Ureter (tissue), 1 donor: ENCODE measurements at places on chromosomes 16 and 17. TPM values are rescaled to one million over a fixed set of nuclear protein-coding genes. Genes with fewer than 3 reads are reported as not detected.
A peak's percentile ranks its signal among the peaks of the same experiment; 100 is the strongest.

DNA sequence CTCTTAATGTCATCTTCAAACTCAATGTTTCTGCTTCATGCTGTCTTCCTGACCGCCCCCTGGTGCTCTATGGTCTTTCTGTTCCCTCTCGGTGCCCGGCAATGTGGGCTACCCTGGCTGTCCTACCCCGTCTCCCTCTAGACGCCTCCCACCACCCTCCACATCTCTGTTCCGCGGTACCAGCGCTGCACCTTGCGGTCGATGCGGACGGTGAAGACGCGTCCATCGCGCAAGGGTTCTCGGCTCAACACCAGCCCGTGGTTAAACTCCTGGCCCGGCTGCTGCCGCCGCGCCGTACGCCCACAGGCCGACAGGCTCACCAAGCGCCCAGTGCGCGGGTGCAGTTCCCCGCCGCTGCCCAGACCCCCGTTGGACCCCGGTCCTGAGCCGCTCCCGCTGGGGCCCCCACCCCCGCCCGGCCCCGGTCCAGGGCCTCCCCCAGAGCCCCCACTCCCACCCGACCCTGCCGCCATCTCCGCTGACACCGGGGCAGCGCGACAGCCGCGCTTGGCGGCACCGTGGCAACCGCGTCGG lies at the start of gene NEURL4:
Gene NEURL4 (minus strand): TSS at position 496 of the 534 bp plus-strand sequence. CDS start 23 bp downstream, at position 473.
- DNase-seq, result no peak

DNA sequence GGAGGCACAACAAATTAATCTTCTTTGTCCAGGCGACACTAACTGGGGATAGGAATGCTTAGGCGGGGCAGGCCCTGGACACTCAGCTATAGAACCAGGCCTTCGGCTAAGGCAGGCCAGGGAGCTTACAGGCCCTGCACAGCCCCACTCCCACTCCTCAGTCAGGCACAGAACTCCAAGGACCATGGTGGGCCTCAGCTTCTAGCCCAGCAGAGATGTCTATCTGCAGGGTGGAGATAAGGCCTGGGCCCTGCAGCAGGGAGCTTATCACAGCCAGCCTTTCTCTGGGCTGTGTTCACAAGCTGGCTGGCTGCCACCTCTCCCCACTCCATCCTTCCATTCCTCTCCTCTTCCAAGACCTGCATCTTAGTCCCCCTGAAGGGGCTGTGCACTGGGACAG lies 68.1 kb downstream of the TMEM132E start:
- DNase-seq, result no peak

GRCh38 chr17:78166416-78166815 lies 2.0 kb upstream of the SYNGR2 start:
- no peak for DNase-seq

GRCh38 chr16:88941913-88942909 lies 34.8 kb downstream of the CBFA2T3 start:
- no peak for DNase-seq

- DNase-seq, result peak; percentile 67
These were observed at the start of gene ST6GALNAC1 for GRCh38 chr17:76643553-76644148. TSS of gene ST6GALNAC1 (minus strand) at chr17:76643757. CDS start at chr17:76643638, 119 bp downstream.

- DNase-seq, result no peak
These were observed 231.6 kb downstream of the GRIN2A start for GRCh38 chr16:9950658-9951057.

DNA sequence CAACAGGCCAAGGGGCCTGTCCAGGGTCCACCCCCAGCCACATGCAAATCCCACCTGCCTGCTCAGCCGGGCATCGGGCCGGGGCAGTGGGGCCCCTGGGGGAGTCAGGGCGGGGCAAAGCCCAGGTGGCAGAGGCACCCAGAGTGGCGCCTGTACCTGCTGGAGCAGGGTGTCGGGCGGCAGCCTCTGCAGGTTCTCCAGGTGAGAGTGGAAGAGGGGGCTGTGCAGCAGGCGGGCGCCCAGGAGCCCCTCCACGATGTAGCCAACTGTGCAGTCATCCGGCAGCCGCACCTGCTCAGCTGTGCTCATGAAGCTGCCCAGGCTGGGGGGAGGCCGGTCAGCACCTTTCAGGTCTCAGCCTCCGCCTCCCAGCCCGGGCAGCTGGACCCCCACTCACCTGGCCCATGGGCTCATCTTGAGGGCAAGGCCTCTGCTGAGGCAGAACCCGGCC lies 2.1 kb downstream of the RFNG start:
- no peak for DNase-seq

GRCh38 chr17:29625037-29625750 lies 2.5 kb upstream of the CORO6 start:
- no peak for DNase-seq

GRCh38 chr16:66953462-66954096 lies 7.5 kb upstream of the CES3 start:
- no peak for DNase-seq

DNA sequence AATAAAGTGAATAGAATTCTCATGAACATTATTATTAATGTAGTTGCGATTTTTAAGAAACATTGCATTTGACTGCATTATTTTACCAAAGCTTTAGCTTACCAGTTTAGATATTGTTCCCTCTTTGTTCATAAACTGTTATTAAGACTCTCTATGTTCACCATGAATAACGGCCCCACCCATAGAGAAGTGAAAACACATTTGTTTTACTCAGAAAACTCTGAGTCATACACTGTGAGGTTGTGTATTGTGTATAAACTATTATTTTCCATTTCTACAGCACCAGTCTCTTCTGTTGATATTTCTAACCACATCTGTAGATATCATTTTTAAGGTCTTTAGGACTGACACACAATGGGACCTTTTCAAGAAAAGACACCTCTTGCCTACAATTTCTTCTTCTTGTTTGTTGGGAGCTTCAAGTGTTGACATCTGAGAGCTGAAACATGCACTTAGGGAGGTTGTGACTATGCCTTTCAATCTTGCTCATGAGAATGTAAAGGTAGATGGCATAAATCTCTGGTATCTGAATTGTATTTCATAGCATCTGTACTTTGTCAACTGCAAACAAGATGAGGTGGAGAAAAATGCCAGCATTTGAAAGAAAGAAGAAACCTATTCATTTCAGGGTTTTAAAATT lies 252.9 kb upstream of the CDH8 start:
- DNase-seq, result no peak

- DNase-seq, result no peak
These were observed 658 bp upstream of the DUSP3 start for GRCh38 chr17:43779145-43780125.

DNA sequence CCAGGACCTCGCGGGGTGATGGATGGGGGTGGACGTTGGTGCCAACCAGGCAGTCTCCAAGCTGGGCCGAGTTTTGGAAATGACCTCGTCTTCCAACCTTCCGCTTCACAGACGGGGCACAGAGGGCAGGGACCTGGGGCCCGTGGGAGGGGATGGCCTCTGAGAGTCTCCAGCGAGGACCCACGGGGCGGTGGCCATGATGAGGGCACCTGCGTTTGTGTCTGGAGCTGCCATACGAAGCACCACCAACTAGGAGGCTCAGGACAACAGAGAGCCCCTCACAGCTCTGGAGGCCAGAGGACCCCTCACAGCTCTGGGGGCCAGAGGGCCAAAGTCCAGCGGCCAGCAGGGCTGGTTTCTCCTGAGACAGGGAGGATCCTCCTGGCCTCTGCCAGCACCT lies 26.5 kb downstream of the SOX8 start:
- no peak for DNase-seq

GRCh38 chr17:28744972-28745785 lies 1.4 kb downstream of the TRAF4 start:
- no peak for DNase-seq

DNA sequence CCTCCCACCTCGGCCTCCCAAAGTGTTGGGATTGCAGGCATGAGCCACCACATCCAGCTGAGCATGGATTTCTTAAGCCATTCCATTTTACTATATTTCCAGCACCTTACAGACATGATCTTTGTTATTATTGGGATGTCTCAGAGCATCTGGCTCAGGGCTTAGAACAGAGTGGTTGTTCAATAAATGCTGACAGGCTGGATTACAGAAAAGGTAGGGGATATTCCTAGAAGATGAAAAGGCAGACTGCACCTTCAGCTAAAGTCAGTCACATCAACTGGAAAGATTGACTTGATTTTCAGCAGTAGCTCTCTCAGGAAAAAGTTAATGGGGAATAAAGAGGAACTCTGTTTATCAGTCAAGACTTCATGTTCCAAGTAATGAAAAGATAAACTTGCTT lies 360.3 kb upstream of the ERCC4 start:
- no peak for DNase-seq

DNA sequence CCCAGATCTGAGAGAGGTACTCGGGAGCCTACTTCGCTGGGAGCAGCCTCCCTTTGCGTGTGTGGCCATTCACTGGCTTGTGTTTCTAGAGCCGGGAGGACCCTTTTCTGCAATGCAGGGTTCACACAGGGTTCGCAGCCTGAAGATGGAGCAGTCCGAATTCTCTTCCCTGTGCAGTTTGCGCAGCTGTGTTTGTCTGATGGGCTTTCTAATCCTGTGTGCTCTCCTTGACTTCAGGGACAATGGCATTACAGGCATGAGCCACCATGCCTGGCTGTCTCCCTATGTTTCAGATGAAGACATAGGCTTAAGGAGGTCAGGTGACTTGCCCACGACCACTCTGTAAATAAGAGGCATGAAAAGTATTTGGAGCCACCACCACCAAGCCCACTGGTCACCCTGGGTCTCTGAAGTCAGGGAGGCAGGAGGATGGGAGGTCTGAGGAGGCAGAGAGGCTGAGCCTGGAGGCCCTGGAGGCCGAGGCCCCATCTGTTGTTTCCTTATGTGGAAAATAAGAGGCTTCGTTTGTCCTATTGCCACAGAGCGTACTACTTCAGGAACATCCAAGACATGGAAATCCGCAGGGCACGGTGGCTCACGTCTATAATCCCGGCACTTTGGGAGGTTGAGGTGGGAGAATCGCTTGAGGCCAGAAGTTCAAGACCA lies 5.0 kb upstream of the STH start:
- no peak for DNase-seq

GRCh38 chr16:72278301-72278700 lies 106.3 kb upstream of the PMFBP1 start:
- DNase-seq, result no peak

- DNase-seq, result no peak
These were observed 1.8 kb upstream of the ADAT1 start for GRCh38 chr16:75624921-75625334.

DNA sequence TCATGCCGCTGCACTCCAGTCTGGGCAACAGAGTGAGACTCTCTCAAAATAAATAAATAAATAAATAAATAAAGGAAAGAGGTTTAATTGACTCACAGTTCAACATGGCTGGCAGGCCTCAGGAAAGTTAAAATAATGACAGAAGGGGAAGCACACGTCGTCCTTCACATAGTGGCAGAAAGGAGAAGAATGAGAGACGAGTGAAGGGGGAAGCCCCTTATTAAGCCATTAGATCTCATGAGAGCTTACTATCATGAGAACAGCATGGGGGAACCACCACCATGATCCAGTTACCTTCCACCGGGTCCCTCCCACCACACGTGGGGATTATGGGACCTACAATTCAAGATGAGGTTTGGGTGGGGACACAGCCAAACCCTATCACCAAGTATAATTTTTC lies 54.5 kb downstream of the PAFAH1B1 start:
- no peak for DNase-seq

GRCh38 chr17:6639014-6639585 lies 1.4 kb downstream of the KIAA0753 start:
- DNase-seq, result no peak

DNA sequence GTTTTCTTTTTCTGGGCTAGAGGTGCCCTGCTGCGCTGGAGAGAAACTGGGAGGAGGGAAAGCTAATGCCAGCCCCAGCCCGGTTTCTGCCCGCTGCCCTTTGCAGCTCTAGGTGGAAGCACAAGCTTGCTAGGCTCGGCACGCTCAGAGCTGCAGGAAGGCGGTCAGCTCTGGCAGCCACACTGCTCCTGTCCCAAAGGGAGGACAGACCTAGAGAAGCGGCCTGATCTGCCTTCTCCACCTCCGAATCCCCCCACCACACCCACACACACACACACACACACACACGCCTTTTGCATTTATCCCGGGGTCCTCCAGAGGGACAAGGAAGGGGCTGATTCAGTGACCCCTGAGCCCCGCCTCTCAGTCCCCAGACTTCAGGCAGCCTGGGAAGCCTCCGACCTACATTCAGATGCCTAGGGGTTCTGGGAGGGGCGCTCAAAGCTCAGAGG lies 418.1 kb downstream of the SOX9 start:
- DNase-seq, result no peak

GRCh38 chr16:74577882-74578366 lies 29.0 kb downstream of the GLG1 start:
- DNase-seq, result no peak

- DNase-seq, result no peak
These were observed 56.7 kb downstream of the GRB7 start for GRCh38 chr17:39794249-39794970.

The CMTM1 gene
- 4.3 TPM for total RNA-seq

The TBC1D28 gene
- not detected for total RNA-seq

The CCDC78 gene
- 5.3 TPM for total RNA-seq

The NSRP1 gene
- total RNA-seq, result 46.8 TPM

The SLC38A8 gene
- not detected for total RNA-seq

The RAPGEFL1 gene
- 138 TPM for total RNA-seq

The DNAAF8 gene
- total RNA-seq, result 0.91 TPM

The GNAO1 gene
- total RNA-seq, result 23.8 TPM
